Activated T-cell treated with anti-CD3 and anti-CD28 coated beads for 1 hour (primary cell): ENCODE measurements at places on chromosomes 7 and 10.

GRCh38 chr10:11529276-11529903 is 82.1 kb downstream of the USP6NL start:
- DNase-seq = no peak

DNA sequence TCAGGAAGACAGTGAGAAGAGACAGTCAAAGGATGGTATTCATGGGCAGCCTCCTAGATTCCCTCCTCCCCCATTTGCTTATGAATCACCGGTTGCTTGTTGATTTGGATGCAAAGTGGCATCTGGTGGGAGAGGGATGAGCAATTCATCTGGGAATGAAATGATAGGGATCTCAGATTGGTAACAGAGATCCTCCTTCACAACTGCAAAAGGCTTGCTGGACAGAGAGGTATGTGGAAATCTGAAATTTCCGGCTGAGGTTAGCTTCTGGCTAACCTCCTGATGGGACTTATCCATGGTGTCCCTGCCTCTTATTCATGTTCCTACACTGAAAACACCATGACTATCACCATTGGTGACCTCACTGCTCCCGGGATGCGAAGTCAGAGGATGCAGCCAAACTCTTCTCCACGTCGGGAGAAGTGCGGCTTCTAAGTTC is 48.4 kb upstream of the PODXL start:
- no peak for DNase-seq

GRCh38 chr10:134247-135131 is 766 bp upstream of the ZMYND11 start:
- DNase-seq = no peak

DNA sequence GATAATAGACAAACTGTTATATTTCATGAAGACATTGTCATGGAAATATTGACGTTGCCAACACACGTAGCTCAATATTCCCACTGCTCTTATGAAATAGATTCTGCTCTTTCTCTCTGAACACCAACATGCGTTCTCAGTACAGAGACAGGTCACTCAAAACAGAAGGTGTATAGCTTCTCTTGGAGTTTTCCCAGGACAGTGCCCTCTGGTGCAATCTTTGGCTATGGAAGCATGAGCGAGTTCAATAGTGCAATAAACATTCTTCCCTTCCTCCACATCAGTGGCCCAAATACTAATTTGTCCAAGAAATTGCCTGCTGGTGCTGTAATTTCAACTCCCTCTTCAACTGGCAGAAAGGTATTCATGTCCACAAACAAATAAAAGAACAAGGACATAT is 145.3 kb downstream of the MAGI2 start:
- no peak for DNase-seq

GRCh38 chr7:15618275-15618674 is 56.5 kb upstream of the AGMO start:
- DNase-seq = no peak

GRCh38 chr7:89914711-89915110 is 239.6 kb upstream of the STEAP1 start:
- DNase-seq = no peak

DNA sequence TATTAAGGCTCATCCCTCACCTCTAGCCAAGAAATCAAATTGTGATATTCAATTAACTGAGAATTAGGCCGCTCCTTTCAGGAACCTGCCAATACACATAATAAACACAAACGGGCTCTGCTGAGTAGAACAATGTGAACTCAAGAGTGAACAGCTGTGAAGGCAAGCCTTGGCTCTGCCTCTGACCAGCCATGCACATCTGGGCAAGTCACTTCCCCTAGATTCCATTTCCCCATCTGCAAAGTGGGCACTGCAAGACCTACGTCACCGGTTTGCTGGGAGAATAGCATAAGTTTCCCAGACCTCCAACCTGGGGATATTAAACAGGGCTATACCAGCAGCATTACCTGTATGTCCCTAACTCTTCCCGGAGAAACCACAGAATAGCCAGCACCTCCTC is 355.2 kb downstream of the TNS3 start:
- DNase-seq = no peak

- no peak for DNase-seq
Measured at GRCh38 chr7:27165996-27166530, 726 bp upstream of the HOXA9 start.

GRCh38 chr7:8111282-8111960 is 142.8 kb downstream of the GLCCI1 start:
- DNase-seq = no peak

- no peak for DNase-seq
Measured at GRCh38 chr7:33582533-33582932, 322.8 kb upstream of the BMPER start.

- DNase-seq = no peak
Measured at GRCh38 chr10:27192284-27192683, 37.1 kb downstream of the MASTL start.

DNA sequence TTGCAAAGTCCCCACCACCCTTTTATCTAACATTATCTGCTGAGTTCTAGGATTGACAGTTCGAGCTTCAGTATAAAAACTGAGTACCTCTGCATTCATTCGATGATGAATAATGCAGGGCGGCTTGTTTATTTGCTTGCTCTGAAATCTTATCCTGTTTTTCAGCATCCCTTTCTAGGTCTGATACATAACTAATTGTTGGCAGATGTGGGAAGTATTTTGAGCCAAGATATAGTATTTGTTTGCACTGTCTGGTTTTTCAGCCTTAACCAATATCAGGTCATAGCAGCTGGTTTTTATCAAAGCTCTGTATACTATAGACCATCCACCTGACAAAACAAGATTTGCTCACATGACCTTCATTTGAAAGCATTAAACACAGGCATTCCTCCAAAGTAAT is 161.4 kb downstream of the TFEC start:
- no peak for DNase-seq

- DNase-seq = peak; percentile 5
Measured at GRCh38 chr10:127243490-127244272, 47.3 kb upstream of the INSYN2A start.

GRCh38 chr7:50446542-50446960 is 3.6 kb downstream of the FIGNL1 start:
- DNase-seq = no peak

DNA sequence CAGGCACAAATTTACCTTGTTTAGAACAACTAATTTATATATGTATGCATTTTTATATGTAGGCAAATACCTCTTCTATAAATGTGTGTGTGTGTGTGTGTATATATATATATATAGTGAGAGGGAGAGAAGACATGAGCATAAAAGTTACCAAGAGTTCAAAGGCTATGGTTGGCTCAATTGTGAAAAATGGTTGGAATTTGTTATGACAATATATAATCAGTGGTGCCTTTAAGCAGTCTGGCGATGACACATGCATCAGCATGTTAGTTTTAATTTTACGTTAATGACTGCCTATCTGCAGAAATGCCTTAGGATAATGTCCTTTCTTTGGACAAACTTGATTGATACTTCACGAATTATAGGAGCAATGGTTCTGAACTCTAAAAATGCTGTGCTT is 980.8 kb upstream of the LRRTM3 start:
- no peak for DNase-seq

DNA sequence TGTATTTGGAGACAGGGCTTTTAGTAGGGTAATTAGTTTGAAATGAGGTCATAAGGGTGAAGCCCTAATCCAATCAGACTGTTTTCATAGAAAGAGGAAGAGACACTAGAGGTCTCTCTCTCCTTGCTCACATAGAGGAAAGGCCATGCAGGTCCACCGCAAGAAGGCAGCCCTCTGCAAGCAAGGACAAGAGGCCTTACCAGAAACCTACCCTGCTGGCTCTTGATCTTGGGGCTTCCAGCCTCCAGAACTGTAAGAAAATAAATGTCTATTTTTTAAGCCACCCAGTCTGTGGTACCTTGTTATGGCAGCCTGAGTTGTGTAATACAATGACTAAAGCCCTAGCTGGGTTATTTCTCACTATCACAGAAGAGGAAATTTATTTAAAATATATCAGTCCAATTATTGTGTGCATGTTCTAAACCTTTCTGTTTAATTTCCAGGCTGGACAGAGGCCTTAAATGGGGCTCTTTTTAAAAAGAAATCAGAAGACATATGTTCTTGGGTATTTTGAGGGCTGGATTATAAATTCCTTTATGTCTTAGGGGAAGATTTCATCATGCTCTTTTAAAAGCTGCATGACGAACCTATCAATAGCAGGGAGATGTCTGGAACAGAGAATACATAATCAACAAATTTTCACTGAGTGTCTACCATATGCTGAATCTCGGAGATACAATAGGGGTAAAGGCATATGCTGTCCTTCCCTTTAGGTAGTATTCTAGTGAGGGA is 12.9 kb upstream of the TMEM26 start:
- no peak for DNase-seq

DNA sequence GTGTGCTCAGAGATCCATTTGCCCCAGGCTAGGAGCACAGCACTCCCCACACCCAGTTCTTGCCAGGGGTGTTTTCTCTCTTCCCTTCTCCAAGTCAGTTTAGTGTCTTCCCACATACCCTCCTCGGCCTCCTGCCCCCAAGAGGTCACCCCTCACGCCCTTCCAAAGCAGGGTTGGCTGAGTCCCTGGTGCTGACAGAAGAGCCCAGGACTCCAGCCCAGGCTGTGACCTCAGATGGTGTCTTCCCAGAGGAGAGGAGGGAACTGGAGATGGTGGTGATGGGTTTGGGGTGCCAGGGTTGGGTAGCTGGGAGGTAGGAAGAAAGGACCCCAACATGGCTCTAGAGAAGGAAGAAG is 19.8 kb downstream of the ZNF775 start:
- no peak for DNase-seq

GRCh38 chr7:18828994-18829857 is 288.2 kb downstream of the TWIST1 start:
- no peak for DNase-seq

- DNase-seq = no peak
Measured at GRCh38 chr7:134645935-134646334, 718 bp upstream of the BPGM start.

GRCh38 chr7:65809259-65809981 is 63.5 kb upstream of the VKORC1L1 start:
- DNase-seq = no peak

DNA sequence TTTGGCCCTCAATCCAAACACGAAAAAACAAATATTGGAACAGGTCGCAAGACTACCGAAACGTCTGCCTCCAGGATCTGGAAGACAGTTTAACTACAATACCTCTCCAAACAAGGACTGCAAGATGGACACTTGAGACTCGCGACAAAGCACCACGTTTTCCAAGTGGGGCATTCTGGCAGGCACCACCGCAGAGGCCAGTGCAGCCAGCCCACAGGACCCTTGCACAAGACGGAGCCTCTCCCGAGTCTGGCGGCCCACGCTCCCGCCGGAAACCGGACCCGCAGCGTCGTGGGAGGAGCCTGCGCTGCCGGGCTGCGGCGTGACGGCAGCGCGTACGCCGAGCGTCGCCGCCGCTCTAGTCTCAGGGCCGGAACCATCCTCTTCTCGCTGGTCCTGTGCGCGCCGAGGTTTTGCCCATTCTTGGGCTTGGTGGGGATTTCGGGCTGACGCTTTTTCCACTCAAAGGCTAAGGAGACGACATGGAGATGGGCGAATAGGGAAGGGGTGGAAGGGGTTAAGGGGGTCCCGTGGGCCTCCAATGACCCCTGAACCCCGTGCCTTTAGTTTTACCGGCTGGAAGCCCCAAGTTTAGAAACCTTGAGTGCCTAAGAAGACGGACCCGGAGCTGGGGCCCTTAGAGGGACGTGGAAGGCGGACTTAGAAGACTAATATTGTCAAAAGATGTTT is at the start of gene ORC5:
TSS of gene ORC5 (minus strand) at position 283 of the 690 bp plus-strand sequence. CDS start at position 174, 109 bp downstream.
- DNase-seq = peak; percentile 60

- no peak for DNase-seq
Measured at GRCh38 chr10:57627642-57628178, 640.0 kb downstream of the IPMK start.

DNA sequence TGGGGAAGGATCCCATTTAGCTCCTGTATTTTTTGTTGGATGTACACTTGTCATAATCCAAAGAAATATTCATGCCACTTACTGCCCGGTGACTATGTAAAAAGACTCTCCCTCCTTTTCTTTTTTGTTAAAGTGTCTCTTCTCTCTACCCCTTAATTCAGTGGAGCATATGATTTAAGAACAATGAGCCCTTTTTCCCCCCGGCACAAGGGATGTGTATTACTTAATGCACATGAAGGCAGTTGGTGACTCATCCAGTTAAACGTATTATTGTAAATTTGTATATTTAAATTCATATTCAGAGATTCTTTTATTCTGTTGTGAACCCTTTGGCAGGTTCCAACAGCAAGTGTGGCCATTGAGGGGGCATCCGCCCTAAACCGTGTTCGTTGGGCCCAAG is 241.9 kb downstream of the SLC25A13 start:
- no peak for DNase-seq

- no peak for DNase-seq
Measured at GRCh38 chr10:89175816-89176215, 31.3 kb downstream of the CH25H start.

DNA sequence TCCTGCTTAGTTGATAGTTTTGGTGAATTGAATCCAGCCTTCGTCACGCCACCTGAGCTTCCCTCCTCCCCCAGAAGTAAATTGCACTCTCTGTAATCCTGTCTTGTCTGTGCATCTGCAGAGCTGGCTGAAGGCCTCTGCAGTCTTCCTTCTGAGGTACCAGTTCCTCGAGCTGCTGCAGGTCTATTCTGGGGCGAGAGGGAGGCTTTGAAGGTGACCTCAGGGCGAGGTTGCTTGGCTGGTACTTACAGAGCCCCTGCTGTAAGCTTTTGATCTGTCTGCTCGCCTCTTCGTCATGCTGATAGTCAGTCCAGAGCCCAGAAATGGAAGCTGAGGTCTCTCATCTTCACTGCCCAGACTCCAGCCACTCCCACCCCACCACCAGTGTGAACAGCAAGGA is 513.6 kb upstream of the FOXK1 start:
- DNase-seq = no peak

DNA sequence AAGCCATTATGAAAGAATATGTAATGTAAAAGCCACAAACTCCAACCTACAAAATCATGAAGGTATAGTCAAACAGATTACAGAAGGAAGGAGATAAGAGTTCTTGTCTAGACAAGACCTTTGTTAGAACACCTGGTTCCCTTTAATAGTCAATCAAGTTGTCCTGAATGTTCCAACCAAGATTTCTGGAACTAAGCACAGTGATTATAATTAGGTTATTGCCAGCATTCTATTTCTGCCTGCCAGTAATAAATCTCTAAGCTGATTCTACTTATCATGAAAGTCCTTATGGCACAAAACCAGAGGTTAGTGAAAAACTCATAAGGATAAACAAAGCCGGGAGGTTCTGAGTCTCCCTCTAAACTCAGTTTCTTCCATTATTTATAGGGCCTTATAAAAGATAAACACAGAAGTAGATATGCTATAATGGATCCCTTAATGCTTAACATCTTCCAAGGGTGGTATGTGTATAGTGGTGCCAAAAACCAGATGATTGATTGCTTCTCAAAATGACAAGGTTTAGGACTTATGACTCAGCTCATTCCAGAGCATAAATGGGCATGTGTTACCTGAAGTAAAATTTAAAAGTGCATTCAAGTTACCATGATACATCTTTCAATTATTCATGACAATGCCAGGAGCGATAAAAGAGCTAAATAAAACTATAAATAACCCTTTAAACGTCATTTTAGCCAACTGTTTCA is 237.2 kb downstream of the CSTF2T start:
- DNase-seq = no peak
